Stimulated activated CD4-positive, alpha-beta T cell treated with anti-CD3 and anti-CD28 coated beads, Interleukin-2, amount 100 ng/mL, for 4 hours (primary cell): ENCODE measurements at places on chromosomes 3 and 15.

DNA sequence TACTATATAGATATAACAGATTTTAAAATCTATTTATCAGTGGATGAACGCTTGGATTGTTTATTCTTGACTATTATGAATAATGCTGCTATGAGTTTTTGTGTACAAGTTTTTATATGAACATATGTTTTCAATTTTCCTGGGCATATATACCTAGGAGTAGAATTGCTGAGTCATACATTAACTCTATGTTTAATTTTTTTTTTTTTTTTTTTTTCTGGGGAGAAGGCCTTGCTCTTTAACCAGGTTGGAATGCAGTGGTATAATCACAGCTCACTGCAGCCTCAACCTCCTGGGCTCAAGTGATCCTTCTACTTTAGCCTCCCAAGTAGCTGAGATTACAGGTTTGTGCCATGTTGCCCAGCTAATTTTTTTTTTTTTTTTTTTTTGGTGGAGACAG is 9.1 kb downstream of the CIDEC start:
- no peak for DNase-seq

DNA sequence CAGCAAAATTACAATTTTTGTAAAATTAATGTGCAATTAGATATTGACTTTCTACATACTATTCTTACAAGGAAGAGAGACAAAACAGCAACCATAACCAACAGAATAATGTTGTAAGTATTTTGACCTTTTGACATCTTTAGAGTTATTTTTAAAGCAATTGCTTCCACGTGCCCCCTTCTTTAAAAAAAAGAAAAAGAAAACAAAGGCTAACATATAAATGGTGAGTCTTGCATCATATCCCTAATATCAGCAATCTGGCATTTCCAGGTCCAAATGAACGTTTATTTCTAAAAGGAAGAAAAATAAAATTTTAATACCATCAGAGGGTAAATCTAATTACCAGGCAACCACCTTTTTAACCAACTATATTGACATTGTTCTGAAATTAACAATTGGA is 19.3 kb upstream of the STRIT1 start:
- DNase-seq, result no peak

DNA sequence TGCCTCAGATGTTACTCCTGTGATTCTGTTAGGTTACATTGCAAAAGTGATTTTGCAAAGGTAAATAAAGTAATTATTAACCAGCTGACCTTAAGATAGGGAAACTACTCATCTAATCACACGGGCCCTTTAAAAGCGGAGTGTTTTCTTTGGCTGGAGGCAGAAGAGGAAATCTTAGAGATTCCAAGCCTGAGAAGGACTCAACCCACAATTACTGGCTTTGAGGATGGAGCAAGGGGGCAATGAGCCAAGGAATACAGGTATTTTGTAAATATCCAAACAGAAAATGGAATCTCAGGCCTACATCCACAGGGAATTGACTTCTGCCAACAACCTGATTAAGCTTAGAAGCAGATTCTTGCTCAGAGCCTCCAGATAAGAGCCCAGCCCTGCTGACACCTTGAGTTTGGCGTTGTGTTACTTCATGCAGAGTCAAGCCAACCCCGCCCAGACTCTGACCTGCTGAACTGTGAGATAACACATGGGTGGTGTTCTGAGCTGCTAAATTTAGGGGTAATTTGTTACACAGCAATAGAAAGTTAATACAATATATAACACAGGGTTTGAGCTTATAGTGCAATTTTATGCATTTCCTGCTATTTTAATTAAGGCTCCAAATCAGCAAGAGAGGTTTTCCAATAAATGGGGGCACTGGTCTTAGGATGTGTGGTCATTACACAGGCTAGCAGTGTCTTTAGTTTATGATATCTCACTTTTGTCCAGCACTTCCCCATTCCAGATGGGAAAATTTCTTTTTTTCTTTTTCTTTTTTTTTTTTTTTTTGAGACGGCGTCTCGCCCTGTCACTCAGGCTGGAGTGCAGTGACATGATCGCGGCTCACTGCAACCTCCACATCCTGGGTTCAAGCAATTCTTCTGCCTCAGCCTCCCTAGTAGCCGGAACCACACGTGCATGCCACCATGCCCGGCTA is 19.5 kb downstream of the NFKBIZ start:
- DNase-seq, result no peak

GRCh38 chr3:128681369-128681829 is 30.8 kb upstream of the RPN1 start:
- no peak for DNase-seq

DNA sequence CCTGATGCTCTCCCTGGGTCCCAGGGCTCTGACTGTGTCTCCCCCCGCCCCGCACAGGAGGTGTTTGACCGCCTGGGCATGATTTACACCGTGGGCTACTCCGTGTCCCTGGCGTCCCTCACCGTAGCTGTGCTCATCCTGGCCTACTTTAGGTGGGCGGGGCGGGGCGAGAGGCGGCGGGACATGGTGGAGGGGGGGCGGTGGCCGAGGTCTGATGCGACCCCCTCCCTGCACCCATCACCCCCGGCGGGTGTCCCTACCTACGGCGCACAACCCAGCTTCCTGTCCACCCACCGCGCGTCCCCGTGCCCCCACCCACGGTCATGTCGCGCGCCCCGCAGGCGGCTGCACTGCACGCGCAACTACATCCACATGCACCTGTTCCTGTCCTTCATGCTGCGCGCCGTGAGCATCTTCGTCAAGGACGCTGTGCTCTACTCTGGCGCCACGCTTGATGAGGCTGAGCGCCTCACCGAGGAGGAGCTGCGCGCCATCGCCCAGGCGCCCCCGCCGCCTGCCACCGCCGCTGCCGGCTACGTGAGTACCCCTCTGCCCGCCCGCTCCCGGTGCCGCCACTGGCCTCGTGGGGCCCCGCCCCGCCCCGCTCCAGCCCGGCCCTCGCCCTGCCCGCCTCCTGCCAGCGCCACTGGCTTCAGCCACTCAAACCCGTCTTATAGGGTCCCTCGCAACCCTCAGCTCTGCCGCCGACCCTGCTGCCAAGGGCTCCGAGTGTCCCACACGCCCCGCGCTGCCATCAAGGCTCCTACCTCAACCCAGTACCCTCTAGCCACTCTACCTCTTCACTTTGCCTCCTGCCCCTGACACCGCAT is 21.0 kb downstream of the PTH1R start:
- no peak for DNase-seq
